ENCODE measurements at places on chromosomes 7 and 10. TPM values are rescaled to one million over a fixed set of nuclear protein-coding genes. Genes with fewer than 3 reads are reported as not detected.

DNA sequence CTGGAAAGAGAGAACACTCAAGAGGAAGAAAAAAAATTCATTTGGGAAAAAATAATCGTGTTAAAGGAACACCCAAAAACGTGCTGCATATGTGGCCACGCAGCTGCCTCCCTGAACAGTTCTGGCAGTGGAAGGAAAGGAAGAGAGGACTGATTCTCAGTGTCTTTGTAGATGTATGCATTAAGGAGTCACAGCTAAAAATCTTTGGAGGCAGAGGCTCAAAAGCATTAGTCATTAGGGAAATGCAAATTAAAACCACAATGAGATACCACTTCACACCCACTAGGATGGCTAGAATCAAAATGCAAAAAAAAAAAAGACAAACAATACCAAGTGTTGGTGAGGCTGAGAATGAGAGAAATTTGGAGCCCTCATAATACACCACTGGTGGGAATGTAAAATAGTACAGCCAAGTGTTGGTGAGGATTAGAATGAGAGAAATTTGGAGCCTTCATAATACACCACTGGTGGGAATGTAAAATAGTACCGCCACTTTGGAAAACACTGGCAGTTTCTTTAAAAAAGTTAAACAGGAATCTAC lies 134.7 kb downstream of the SLIT1 start:
- H3K4me1 ChIP-seq, result no peaks in the 10 kb centered on the region
- H3K27ac ChIP-seq, result no peak overlapping the region
- no peak overlapping the region for H3K4me3 ChIP-seq
- H3K27me3 ChIP-seq, result peaks cover 35% of the 10 kb centered on the region
- DNase-seq, result no peak

DNA sequence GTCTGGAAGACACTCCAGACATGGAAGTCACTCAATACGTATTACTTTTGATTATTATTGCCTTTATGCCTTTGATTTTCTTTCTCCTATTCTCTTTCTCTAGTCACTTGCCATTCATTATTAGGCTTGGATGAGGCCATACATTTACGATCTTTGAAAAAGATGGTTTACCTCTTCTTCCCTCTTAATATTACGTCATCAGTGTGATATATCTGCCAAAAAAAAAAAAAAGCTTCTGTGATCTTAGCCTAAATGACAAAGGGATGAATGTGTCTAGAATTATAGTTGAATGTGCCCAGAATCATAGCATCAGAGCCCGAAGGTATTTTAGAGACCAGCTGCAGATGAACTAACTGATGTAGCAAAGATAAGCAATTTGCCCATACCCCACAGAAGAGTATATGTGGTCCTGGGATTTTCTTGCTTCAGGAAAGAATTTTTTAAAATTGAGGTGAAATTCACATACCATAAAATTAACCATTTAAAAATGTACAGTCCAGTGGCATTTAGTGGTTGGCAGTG lies 73.9 kb downstream of the HHEX start:
- H3K36me3 ChIP-seq, result peaks cover 4% of the 10 kb centered on the region
- H3K27ac ChIP-seq, result no peak overlapping the region
- H3K27me3 ChIP-seq, result peaks cover 13% of the 10 kb centered on the region

ZNF365 gene
- total RNA-seq, result 0.44 TPM

OLAH gene
- 0.59 TPM for total RNA-seq

- H3K4me1 ChIP-seq, result peaks cover 14% of the 10 kb centered on the region
- no peaks in the 10 kb centered on the region for H3K36me3 ChIP-seq
- H3K27ac ChIP-seq, result no peak overlapping the region
- no peaks in the 10 kb centered on the region for H3K27me3 ChIP-seq
Measured at GRCh38 chr10:110368002-110368401, 63.3 kb upstream of the SMNDC1 start.

- no peaks in the 10 kb centered on the region for H3K36me3 ChIP-seq
- H3K27me3 ChIP-seq, result no peaks in the 10 kb centered on the region
- no peaks in the 10 kb centered on the region for H3K4me1 ChIP-seq
- no peak for DNase-seq
- H3K27ac ChIP-seq, result no peak overlapping the region
- no peak overlapping the region for H3K4me3 ChIP-seq
Measured at GRCh38 chr10:117980216-117980615, 66.5 kb downstream of the RAB11FIP2 start.

All from osteocyte (in vitro differentiated cells).